ENCODE measurements at places on chromosomes 2 and 18. TPM values are rescaled to one million over a fixed set of nuclear protein-coding genes. Genes with fewer than 3 reads are reported as not detected.

DNA sequence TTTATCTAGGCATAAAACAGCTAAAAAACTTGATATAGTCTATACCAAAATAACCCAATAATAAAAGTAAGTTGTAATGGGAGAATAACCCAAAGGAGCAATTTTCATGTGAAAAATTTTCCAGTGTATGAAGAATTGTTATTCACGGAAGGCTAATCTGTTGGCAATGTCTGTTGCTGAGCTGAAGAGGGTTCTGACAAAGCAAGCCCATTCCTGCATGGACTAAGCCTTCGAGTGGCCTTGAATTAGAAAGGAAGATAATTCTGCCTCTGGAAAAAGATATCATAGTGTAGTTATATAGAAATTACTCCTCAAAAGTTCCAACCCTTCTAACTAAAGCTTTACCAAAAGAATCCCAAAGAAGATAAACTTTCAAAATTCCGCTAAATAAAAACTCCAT is 101.5 kb downstream of the MAP2 start:
- no peaks in the 10 kb centered on the region for H3K36me3 ChIP-seq
- no peak for DNase-seq
- peaks cover 3% of the 10 kb centered on the region for H3K4me1 ChIP-seq

DNA sequence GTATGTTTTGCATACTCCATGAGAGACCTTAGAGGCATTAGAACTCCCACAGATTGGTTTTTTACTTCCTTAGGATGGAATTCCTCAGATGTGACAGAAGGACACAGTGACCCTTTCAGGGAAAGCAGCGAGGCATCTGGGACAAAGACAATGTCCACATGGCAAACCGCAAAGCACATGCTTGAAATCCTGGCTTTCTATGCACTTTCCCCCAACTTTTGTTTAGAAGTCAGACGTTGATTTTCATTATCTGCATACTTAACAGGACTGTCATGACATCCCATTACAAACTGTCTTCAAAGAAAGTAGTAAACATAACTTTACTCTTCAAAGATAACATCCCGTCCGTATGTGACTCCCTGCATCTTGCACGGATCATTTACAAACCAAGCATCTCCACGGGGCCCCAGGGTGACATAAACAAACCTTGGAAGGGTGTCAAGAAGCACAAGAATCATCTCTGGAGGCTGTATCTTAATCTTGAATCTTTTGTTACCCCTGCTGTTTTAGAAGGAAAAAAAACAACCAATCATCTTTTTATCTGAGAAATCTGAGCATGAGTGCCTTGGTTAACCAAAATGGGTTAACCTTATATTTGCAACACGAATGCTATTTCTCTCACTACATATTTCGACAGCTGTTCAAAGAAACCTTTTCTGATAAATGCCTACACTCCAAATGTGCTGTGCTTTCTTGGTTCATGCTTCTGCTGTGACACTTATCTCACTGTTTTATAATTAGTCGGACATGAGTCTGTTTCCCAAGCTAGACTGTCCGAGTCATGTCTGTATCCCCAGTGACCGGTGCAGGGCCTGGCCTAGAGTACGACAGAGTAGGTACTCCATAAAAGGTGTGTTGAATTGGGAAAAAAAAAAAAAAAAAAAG is 90.8 kb downstream of the CCBE1 start:
- H3K4me1 ChIP-seq, result no peaks in the 10 kb centered on the region
- no peak overlapping the region for H3K27ac ChIP-seq
- no peak for DNase-seq
- H3K36me3 ChIP-seq, result no peaks in the 10 kb centered on the region
- no peaks in the 10 kb centered on the region for H3K27me3 ChIP-seq

DNA sequence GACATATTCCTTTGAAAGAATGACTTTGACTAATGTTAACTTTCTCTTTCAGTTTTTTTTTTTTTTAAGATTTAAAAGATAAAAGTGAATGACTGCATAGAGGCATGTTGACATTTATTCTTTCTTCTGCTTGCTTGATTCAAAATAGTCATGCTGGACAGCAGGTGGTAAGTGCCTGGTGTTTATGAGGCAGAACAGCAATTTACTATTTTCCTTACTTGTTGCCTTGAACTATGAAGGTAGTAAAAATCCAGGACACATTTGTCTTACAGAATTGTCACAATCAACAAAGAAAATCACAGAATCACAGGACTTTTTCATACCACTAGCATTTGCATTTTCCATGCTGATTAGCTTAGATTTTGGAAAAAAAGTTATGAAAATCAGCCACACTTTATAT is 388.3 kb downstream of the CTNNA2 start:
- H3K27me3 ChIP-seq, result no peaks in the 10 kb centered on the region
- H3K36me3 ChIP-seq, result no peaks in the 10 kb centered on the region
- no peaks in the 10 kb centered on the region for H3K4me1 ChIP-seq
- DNase-seq, result no peak
- no peak overlapping the region for H3K27ac ChIP-seq

GRCh38 chr18:77380695-77381094 is 131.0 kb downstream of the GALR1 start:
- H3K27ac ChIP-seq, result no peak overlapping the region
- H3K36me3 ChIP-seq, result no peaks in the 10 kb centered on the region
- peaks cover 34% of the 10 kb centered on the region for H3K27me3 ChIP-seq
- DNase-seq, result no peak
- no peaks in the 10 kb centered on the region for H3K4me1 ChIP-seq

DNA sequence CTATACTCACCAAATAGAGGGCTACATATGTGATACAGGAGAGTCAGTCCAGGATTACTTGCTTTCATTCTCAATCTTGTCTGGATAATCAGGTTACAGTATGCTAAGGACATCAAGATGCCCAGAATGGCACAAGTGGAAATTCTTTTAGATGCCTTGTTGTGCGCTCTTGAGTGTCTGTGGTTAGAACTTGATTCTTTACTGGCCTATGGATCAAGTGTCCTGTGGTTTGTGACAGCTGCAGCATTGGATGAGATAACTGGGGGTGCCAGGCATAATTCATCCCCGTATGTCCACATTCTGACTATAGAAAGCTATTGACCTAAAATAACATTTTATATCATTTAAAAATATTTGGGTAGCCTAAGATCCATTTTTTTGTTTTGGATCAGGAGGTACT is 40.1 kb downstream of the CDC42EP3 start:
- H3K36me3 ChIP-seq, result peaks cover 3% of the 10 kb centered on the region
- H3K27ac ChIP-seq, result no peak overlapping the region
- H3K27me3 ChIP-seq, result no peaks in the 10 kb centered on the region
- peaks cover 65% of the 10 kb centered on the region for H3K4me1 ChIP-seq

HIBCH gene
- total RNA-seq, result 17.2 TPM

HOXD8 gene
- total RNA-seq, result not detected
